ENCODE measurements at places on chromosomes 13 and 19.

- no peak for DNase-seq
Observed at GRCh38 chr19:13830741-13831536, 35.7 kb downstream of the ZSWIM4 start.

DNA sequence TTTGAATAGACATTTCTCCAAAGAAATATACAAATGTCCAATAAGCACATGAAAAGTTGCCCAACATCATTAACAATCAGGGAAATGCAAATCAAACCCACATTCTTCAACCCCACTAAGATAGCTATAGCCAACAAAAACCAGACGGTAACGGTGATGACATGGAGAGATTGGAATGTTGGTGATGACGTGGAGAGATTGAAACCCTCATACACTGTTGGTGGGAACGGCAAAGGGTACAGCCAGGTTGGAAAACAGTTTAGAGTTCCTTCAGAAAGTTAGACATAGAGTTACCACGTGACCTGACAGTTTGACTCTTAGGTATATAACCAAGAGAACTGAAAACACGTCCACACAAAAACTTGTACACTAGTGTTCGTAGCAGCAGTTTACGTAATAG is 48.1 kb downstream of the TNFRSF19 start:
- no peak for DNase-seq

DNA sequence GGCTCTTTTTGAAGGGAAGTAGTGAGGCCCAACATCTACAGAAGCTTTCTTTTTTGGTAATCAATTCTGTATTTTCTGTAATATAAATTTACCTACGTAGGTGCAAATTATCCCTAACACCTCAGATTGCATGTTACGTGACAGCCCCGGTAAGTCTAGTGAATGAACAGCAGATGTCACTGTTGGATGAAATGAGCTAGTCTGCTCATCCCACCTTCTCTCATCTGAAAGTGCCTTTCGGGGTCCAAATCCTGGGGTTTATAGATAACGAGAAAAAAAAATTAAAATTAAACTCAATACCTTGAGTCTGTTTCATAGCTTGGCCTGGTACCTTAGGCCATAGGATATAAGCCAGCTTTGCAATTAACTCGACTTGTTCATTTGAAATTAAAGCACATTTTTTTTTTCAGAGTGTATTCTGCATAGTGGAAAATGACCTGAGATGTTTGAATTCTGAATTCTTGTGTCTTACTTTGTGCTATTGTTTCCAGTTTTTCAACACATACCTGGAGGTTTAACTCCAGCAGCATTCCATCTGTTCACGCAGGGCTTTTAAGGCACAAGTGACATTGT is 548.2 kb downstream of the GPC5 start:
- no peak for DNase-seq

- no peak for DNase-seq
Observed at GRCh38 chr13:28671126-28671792, 12.3 kb downstream of the POMP start.

DNA sequence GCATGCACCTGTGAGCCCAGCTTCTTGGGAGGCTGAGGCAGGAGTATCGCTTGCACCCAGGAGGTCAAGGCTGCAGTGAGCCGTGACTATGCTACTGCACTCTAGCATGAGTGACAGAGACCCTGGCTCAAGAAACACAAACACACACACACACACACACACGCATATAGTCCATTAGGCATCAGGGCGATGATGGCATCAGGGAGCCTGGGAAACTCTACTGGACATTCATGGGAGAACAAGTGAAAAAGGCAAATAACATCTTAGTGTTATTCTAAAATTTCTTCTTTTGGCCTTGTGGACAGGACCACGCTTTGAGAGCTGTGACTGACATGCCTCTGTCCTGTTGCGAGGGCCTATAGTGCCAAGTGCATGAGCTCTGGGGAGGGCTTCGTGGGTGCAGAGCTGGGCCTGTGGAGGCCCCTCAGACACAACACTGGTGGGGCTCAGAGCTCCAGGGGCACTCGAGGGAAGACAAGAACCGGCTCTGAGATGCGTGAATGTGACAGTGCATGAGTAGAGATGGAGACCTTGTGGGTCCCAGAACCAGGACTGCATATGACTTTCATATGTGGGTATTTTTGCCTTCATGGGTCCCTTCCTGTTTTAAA is 8.0 kb upstream of the USF2 start:
- DNase-seq: no peak

Measured in activated CD4-positive, alpha-beta T cell treated with anti-CD3 and anti-CD28 coated beads, Interleukin-2, amount 10 ng/mL, durations not matched to agents 24 days and 14 days (primary cell).